Activated naive CD4-positive, alpha-beta T cell treated with anti-CD3 and anti-CD28 coated beads for 36 hours (primary cell): ENCODE measurements at places on chromosomes 11 and 22. TPM values are rescaled to one million over a fixed set of nuclear protein-coding genes. Genes with fewer than 3 reads are reported as not detected.

DNA sequence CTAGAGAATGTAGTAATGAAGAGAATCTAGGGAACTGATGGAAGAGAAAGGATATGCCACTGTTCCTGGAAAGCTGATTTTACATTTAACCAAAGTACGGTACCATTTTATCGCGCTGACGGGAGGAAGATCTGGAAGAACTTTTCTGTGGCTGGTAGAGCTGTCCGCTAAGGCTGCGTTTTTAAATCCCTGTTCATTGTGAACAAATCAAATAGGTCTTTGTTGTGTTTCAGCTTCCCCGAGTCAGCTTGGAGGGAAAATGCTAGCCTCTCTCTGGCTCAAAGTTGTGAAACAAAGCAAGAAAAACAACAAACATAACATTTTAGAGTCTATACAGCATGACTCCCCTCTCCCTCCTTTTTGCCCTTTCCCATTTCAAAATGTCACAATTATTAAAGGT is 34.4 kb downstream of the FBXO7 start:
- H3K27ac ChIP-seq: no peak overlapping the region
- H3K4me1 ChIP-seq: no peaks in the 10 kb centered on the region
- no peak overlapping the region for H3K4me3 ChIP-seq
- no peak for DNase-seq
- no peaks in the 10 kb centered on the region for H3K27me3 ChIP-seq

GRCh38 chr11:128947773-128948172 is 5.1 kb upstream of the TP53AIP1 start:
- H3K27me3 ChIP-seq: peaks cover 4% of the 10 kb centered on the region
- DNase-seq: no peak
- no peaks in the 10 kb centered on the region for H3K36me3 ChIP-seq
- H3K4me3 ChIP-seq: no peak overlapping the region
- no peak overlapping the region for H3K27ac ChIP-seq

DNA sequence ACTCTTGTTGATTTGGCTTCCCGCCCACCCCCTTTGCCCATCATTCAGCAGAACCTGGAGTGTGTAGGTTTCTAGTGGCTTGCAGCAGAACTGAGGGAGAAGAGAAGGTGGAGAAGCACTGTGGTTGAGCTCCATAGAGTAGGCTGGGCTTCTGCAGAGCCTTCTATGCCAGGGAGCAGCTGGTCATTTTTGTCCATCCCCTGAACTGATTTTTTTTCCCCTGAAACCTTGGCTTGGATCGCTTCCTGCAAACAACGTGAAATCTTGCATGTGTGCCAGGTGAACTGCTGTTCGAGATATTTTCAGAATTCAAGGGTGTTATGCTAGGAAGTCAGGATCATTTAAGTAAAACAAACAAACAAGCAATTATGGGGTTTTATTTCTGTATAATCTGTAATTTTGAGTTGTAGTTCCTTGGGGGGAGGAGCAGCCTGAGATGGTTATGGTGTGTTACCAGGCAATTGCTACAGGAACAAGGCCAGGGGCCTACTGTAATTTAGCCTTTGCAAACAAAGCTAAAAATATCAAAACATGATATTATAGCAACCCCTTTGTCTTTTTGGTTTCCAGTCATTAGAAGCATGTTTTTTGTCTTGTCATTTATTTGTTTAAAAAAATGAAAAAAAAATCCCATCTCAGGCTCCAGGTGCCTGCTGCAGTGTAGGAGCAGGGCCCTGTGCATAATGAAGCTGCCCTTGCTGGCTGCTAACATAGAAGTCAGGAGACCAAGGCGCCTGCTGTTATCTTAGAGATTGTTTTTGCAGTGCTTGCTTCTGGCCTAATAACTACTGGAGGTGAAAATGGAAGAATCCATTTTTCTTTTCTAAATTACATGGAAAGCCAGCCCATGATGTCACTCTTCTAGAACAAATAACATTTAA is 152.4 kb upstream of the TTC12 start:
- no peak overlapping the region for H3K4me3 ChIP-seq
- H3K4me1 ChIP-seq: no peaks in the 10 kb centered on the region
- no peak for DNase-seq
- peaks cover 11% of the 10 kb centered on the region for H3K27me3 ChIP-seq

Gene ZP1
- total RNA-seq: not detected

Gene SYT7
- not detected for total RNA-seq

GRCh38 chr11:11604370-11604990 is 17.3 kb downstream of the GALNT18 start:
- H3K27ac ChIP-seq: no peak overlapping the region
- DNase-seq: no peak
- H3K4me3 ChIP-seq: no peak overlapping the region
- H3K4me1 ChIP-seq: no peaks in the 10 kb centered on the region

Gene FHIP1B
- total RNA-seq: 13.0 TPM

Gene AKIP1
- 41.5 TPM for total RNA-seq

DNA sequence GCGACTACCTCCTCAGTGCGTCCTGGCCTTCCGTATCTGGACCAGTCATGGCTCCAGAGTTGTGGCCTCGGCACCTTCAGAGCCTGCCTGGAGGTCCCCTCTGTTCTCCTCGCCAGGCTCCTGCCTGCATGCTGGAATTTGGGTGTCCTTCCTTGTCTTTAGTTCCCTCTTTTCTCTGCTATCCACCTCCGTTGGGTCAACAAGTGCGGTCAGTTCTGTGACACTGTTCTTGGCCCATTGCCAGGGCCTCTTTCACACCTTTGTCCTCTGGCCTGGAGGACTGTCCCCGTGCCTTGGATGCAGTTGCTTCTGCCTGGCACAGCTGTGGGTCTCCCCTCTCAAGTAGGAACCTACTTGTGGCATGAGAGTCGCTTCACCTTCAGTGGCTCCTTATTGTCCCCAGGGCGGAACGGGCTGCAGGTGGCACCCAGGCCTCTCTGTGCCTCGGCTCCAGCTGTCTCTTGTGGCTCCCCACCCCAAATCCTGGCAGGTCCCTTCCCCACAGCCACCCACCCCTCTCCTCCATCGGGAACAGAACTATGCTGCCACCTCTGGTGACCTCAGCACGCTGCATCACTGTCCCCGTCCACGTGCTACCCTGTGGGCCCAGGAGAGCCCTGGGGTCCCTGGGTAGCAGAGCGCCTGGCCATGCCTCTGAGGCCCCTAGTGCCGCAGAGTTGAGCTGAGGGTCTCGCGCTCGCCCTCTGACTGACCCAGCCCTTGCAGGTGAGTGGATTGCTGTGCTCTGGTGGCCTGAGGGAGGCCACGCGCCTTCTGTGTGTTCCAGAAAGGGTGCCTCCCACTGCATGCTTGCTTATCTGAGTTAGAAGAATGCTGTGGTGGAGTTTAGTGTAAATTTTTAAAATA is 4.7 kb downstream of the DGCR8 start:
- no peaks in the 10 kb centered on the region for H3K27me3 ChIP-seq
- H3K27ac ChIP-seq: no peak overlapping the region

DNA sequence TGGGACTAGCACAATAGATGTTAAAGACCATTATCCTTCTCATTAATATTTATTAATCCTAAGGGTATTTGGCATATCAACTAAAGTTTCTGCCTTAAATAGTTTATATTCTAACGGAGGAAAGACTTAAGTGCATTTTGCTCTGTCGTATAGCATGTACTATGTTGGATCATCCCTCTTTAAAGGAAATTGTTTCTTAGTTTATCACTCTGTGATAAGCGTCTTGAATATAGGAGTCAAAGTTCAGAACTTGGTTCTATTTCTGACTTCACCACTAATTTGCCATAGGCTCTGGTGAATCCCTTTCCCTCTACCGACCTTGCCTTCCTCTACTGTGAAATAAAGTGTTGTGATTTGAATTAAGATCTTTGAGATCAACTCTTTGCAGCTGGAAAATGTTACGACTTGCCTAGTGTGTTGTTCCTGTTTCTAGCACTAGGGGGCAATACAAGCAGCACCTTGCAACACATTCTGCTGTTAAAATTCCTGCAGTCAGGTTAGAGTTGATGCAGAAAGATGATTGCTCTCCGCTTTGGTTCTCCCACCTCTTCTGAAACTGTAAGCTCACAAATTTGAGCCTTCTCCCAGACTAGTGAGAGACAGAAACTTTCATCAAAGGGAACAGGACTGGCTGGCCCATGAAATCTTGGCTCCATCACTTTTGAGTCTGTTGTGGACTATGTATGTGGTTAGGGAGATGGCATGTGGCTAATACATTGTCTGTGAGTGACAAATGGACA is 27.8 kb upstream of the ZNRF3 start:
- peaks cover 2% of the 10 kb centered on the region for H3K27me3 ChIP-seq
- H3K4me3 ChIP-seq: no peak overlapping the region
- peak; percentile 64 for DNase-seq

GRCh38 chr11:131618201-131618600 is 247.8 kb downstream of the NTM start:
- H3K36me3 ChIP-seq: no peaks in the 10 kb centered on the region
- H3K4me3 ChIP-seq: no peak overlapping the region
- no peak for DNase-seq
- peaks cover 5% of the 10 kb centered on the region for H3K27me3 ChIP-seq
- no peak overlapping the region for H3K27ac ChIP-seq

- H3K36me3 ChIP-seq: peaks cover 25% of the 10 kb centered on the region
- no peaks in the 10 kb centered on the region for H3K27me3 ChIP-seq
- no peak overlapping the region for H3K27ac ChIP-seq
- H3K4me3 ChIP-seq: no peak overlapping the region
Observed at GRCh38 chr11:43922295-43922648, 20.2 kb upstream of the C11orf96 start.

- no peaks in the 10 kb centered on the region for H3K27me3 ChIP-seq
- H3K4me1 ChIP-seq: no peaks in the 10 kb centered on the region
- no peak overlapping the region for H3K27ac ChIP-seq
- no peak for DNase-seq
- H3K36me3 ChIP-seq: no peaks in the 10 kb centered on the region
- H3K4me3 ChIP-seq: no peak overlapping the region
Observed at GRCh38 chr22:28175730-28176492, 256.9 kb upstream of the PITPNB start.

DNA sequence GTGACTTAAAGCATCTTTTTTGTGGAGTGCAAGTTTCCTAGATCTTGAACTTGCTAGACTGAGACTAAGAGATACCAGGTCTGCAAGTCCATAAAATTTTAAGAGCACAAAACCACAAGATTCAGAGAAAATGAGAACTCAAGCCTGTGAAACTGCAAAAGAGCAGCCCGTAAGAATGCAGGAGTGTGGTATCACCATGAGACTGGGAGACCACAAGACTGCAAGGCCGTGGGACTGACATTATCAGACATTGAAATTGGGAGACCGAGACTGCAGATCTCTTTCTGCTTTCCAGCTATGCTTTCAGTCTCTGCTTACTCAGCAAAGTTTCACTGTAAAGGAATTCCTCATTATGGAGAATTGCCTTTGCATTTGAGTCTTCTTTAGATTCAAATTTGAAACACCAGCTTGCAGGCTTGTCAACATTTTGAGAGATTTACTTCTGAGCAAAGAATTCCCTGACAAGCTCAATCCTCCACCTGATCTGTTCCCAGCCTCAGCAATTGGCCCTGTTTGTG is 621.2 kb downstream of the KCNA4 start:
- H3K27ac ChIP-seq: no peak overlapping the region
- no peak for DNase-seq
- no peak overlapping the region for H3K4me3 ChIP-seq
- H3K27me3 ChIP-seq: no peaks in the 10 kb centered on the region

GRCh38 chr11:117419482-117420142 is 92.0 kb downstream of the CEP164 start:
- H3K36me3 ChIP-seq: no peaks in the 10 kb centered on the region
- no peaks in the 10 kb centered on the region for H3K4me1 ChIP-seq
- H3K27ac ChIP-seq: no peak overlapping the region
- no peak for DNase-seq

GRCh38 chr11:1832920-1833295 is 1.9 kb upstream of the SYT8 start:
- H3K4me3 ChIP-seq: no peak overlapping the region
- no peaks in the 10 kb centered on the region for H3K36me3 ChIP-seq
- H3K4me1 ChIP-seq: no peaks in the 10 kb centered on the region
- peaks cover 2% of the 10 kb centered on the region for H3K27me3 ChIP-seq
- no peak for DNase-seq

DNA sequence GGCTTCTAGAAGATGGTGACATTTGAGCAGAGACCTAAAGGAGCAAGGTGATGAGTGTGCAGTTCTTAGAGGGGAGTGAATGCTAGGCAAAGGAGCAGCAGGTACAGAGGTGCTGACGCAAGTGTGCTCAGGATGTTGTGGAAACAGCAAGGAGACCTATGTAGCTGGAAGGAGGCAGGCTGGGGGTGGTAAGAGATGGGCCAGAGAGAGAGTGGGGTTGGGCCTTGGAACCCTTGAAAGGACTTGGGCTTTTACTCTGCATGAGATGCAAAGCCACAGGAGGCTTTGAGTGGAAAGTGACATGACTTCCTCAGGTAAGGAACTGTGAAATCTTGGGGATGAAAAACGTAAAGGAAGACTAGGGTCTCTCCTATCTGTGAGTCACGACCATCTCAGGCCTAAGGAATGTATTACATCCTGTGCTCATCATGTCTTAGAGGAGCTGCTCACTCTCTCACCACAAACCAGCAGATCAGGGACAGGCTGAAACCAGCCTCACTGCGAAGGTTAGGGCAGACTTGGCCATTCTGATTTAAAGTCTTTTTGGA is 65.4 kb downstream of the MICAL2 start:
- peak; percentile 55 for DNase-seq
- H3K27me3 ChIP-seq: peaks cover 2% of the 10 kb centered on the region
- H3K4me1 ChIP-seq: peaks cover 70% of the 10 kb centered on the region
- peaks cover 10% of the 10 kb centered on the region for H3K36me3 ChIP-seq
- no peak overlapping the region for H3K4me3 ChIP-seq

DNA sequence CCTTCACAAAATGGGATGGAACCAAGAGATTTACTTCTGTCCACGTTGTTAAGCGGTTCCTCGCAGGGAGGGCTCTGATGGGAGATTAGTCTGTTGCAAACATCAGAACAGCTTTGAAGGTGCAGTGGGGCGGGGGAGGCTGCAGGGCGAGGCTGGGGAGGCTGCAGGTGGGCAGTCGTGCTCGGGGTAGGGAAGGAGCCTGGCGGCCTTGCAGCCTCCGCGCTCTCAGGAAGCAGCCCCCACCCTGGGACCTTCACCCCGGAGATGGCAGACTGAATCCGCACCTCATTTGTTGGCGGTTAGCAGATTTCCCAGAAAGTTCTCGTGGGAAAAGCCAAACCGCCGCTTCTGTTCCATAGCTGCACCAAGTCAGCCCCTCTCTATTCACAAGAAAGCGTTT is 237.3 kb downstream of the BRD1 start:
- H3K36me3 ChIP-seq: peaks cover 1% of the 10 kb centered on the region
- H3K27ac ChIP-seq: no peak overlapping the region
- no peak overlapping the region for H3K4me3 ChIP-seq
